ENCODE measurements at places on chromosomes 2 and 18.

DNA sequence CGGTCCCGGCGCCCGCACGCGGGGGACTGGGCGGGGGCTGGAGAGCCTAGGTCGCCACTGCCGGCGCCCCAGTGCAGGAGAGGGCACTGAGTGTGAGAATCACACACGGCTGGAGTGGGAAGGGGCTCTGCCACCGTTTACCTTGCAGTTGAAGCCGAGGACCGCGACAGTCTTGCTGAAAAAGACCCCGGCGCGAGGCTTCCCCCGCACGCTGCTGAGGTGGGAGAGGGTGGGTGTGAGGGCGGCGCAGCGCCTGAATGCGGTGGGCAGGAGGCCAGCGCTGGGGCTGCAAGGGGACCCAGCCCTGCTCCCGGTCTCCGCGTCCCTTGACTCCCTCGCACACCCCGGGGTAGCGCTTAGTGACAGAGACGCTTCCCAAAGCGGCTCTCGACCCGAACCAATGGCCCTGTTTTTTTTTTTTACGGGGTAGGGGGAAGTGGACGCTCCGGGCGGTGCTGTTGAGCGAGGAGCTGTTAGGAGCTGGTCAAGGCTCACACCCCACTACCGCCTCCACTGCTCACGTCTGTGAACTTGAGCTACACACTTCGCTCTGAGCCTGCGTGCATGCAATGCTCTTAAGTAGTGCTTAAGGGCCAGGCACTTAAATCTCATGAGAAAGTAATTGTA is 794 bp downstream of the NOTO start:
- DNase-seq, result no peak

GRCh38 chr2:240397924-240398645 is 37.4 kb upstream of the GPC1 start:
- DNase-seq, result no peak

DNA sequence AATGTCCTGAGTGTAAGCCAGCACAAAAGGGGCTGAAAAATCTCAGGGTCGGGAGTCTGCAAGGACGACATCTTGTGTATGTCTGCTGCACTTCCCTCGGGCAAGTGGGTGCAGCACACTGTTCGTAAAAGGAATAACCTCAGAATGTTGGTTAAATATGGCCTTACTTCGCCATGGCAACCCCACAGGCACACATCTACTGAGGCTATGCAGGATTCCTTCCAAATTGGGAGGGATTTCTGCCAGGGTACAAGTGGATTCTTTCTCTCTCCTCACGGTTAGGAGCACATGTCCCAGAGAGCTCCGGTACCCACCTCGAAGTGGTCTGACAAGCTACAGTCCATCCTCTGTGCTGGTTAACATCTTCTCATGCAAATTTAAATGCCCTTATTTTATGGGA is 277.7 kb upstream of the PXDN start:
- DNase-seq, result no peak

- no peak for DNase-seq
These were observed 126.4 kb upstream of the CD226 start for GRCh38 chr18:70074116-70074515.

GRCh38 chr2:236237468-236238190 is 26.6 kb downstream of the ASB18 start:
- DNase-seq, result no peak

DNA sequence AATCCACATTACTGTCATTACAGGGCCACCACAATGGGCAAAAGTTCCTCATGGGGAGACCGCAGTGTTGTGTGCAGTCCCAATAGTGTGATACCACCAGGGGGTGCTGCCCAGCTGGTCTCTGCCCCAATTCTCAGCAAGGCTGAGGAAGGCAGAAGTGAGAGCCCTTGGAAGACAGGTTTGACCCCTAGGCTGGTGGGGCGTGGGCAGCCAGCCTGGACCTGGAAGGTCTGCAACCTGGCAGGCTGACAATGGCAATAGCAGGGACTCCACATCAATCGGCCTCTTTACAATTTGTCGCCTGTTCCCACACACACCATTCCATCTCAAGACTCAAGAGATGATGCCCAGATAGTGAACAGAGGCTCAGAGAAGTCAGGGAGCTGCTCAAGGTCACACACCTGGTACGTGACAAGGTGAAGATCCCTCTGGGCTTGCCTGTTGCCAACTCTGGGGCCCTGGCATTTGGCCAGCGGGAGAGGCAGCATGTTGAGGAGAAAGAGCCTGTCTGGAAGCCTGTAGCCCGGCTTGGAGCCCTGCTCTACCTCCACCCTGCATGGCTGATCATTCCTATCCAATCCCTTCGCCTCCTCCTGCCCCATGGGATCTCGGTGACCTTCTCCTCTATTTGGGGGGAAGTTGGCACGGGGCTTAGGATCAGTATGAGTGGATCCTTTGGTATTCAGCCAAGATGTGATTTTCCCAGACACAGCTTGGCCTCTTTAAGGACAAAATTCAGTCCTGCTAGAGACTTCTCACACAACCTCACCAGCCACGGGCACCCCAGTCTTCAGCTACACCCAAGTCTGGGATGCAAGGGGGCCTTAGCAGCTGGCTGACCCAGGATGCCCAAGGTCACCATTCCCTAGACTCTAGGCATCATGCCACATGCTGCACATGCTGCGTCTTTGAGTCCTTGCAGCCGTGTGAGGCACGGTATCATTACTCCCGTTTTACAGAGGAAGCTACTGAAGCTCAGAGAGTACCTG is 2.9 kb upstream of the ATOH8 start:
- DNase-seq, result no peak

DNA sequence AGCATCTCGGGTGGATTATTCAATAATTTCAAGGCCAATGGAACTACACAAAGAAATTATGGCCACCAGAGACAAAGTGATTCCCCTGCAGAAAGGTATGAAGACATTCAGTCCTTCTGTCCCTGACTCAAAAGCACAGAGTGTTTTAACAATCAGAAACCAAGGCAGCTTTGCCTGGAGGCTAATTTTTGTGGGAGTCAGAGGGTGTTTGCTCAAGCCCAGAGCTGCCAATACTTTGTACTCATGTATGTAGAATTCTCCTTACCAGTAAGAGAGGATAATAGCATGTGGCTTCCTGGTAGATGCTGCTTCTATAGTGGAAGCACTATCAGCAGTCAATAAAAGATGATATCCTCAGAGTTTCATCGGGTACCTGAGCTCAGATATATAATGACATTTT is 178.4 kb downstream of the KCNE4 start:
- no peak for DNase-seq

Measured in stimulated activated CD8-positive, alpha-beta memory T cell treated with anti-CD3 and anti-CD28 coated beads, Interleukin-7, amount 100 ng/mL, for 1 hour (primary cell).